ENCODE measurements at places on chromosomes 5 and 9. TPM values are rescaled to one million over a fixed set of nuclear protein-coding genes. Genes with fewer than 3 reads are reported as not detected.

GRCh38 chr5:62684310-62684709 is 105.7 kb downstream of the LRRC70 start:
- DNase-seq, result no peak

GRCh38 chr5:5522336-5522735 is 99.9 kb downstream of the ICE1 start:
- no peak for DNase-seq

GRCh38 chr5:156920861-156921431 is 42.1 kb downstream of the TIMD4 start:
- DNase-seq, result no peak

DNA sequence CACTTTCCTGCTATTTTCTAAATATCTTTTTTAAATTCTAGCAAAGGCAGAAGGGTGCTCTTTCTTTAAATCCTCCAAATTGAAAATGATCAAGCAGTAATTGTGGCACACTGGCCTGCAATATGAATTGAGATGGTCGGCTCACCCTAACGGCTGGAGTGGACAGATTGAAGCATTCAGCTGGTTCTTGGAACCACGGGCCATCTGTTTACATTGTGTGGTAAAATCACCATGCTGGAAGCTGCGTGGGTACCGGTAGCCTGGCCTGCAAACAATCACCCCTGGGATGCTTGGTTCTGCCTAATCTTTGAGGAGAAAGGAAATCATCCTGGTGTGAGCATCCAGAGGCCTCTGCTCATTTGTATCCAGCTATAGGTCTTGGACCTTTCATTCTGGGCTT is 289.3 kb downstream of the ZNF608 start:
- no peak for DNase-seq

- no peak for DNase-seq
Observed at GRCh38 chr5:61183538-61183937, 21.3 kb upstream of the SMIM15 start.

GRCh38 chr5:158786390-158786789 is 313.3 kb downstream of the EBF1 start:
- DNase-seq, result no peak

Gene DNAJA1
- 228 TPM for polyA plus RNA-seq
